ENCODE measurements at places on chromosomes 4 and X. TPM values are rescaled to one million over a fixed set of nuclear protein-coding genes. Genes with fewer than 3 reads are reported as not detected.

TLR3 gene
- total RNA-seq: 0.41 TPM

TKTL2 gene
- not detected for total RNA-seq

GRCh38 chr4:11799196-11799595, 370.5 kb upstream of the HS3ST1 start:
- no peak overlapping the region for H3K27ac ChIP-seq
- H3K36me3 ChIP-seq: no peaks in the 10 kb centered on the region
- H3K4me3 ChIP-seq: no peak overlapping the region
- no peak for DNase-seq
- H3K27me3 ChIP-seq: no peaks in the 10 kb centered on the region

ANXA3 gene
- total RNA-seq: 1.5 TPM

XAGE2 gene
- total RNA-seq: not detected

GRCh38 chr4:101178731-101179130, 168.6 kb downstream of the PPP3CA start:
- H3K4me1 ChIP-seq: no peaks in the 10 kb centered on the region
- no peak overlapping the region for H3K4me3 ChIP-seq
- H3K36me3 ChIP-seq: no peaks in the 10 kb centered on the region
- no peak overlapping the region for H3K27ac ChIP-seq
- no peaks in the 10 kb centered on the region for H3K27me3 ChIP-seq

GRCh38 chrX:112636288-112636687, 43.5 kb downstream of the LHFPL1 start:
- no peaks in the 10 kb centered on the region for H3K4me1 ChIP-seq
- no peak for DNase-seq
- H3K36me3 ChIP-seq: no peaks in the 10 kb centered on the region
- H3K27ac ChIP-seq: no peak overlapping the region
- no peaks in the 10 kb centered on the region for H3K27me3 ChIP-seq
- no peak overlapping the region for H3K4me3 ChIP-seq

- no peak for DNase-seq
- H3K27ac ChIP-seq: no peak overlapping the region
These were observed 88.5 kb downstream of the PDS5A start for GRCh38 chr4:39889226-39889625.

- H3K27me3 ChIP-seq: no peaks in the 10 kb centered on the region
- H3K4me1 ChIP-seq: no peaks in the 10 kb centered on the region
- no peak overlapping the region for H3K27ac ChIP-seq
- no peaks in the 10 kb centered on the region for H3K36me3 ChIP-seq
- no peak for DNase-seq
These were observed 208.1 kb downstream of the FBXW7 start for GRCh38 chr4:152327606-152328453.

DNA sequence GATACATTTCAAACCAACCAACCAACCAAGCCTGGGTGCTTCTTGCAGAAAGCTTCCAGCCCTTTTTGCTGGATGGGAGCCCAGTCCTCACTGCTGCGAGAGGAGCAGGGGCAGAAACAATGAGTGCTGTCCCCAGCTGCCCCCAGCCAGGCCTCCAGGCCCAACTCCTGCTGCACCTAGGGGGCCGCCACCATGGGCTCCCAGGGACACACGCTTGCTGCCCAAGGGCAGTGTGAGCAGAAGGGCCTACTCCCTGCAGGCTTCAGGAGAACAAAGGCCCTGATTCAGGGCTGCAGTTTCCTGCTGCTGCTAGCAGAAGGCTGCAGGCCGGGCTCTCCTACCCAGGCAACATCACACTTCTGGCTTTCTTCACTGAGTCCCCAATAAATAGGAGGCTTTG, 37.7 kb upstream of the ENPP6 start:
- no peaks in the 10 kb centered on the region for H3K27me3 ChIP-seq
- no peak overlapping the region for H3K4me3 ChIP-seq
- H3K36me3 ChIP-seq: no peaks in the 10 kb centered on the region

- H3K27me3 ChIP-seq: no peaks in the 10 kb centered on the region
- DNase-seq: no peak
- no peaks in the 10 kb centered on the region for H3K4me1 ChIP-seq
- no peak overlapping the region for H3K4me3 ChIP-seq
- no peaks in the 10 kb centered on the region for H3K36me3 ChIP-seq
- H3K27ac ChIP-seq: no peak overlapping the region
These were observed 32.5 kb upstream of the FGFR3 start for GRCh38 chr4:1760521-1761071.

USP26 gene
- not detected for total RNA-seq

GRCh38 chrX:100315566-100315965, 94.5 kb downstream of the PCDH19 start:
- no peak for DNase-seq
- H3K4me1 ChIP-seq: no peaks in the 10 kb centered on the region
- no peak overlapping the region for H3K4me3 ChIP-seq
- H3K27me3 ChIP-seq: no peaks in the 10 kb centered on the region

UGT2A1 gene
- total RNA-seq: not detected

GRCh38 chr4:40931238-40931637, 181.5 kb downstream of the NSUN7 start:
- no peaks in the 10 kb centered on the region for H3K36me3 ChIP-seq
- H3K27ac ChIP-seq: no peak overlapping the region
- no peaks in the 10 kb centered on the region for H3K27me3 ChIP-seq
- no peak overlapping the region for H3K4me3 ChIP-seq
- DNase-seq: no peak

CLNK gene
- not detected for total RNA-seq

- H3K27me3 ChIP-seq: no peaks in the 10 kb centered on the region
- no peak for DNase-seq
- no peak overlapping the region for H3K4me3 ChIP-seq
These were observed 14.1 kb downstream of the F9 start for GRCh38 chrX:139544591-139544990.

- H3K27ac ChIP-seq: no peak overlapping the region
- no peaks in the 10 kb centered on the region for H3K36me3 ChIP-seq
- DNase-seq: no peak
- no peak overlapping the region for H3K4me3 ChIP-seq
- H3K27me3 ChIP-seq: no peaks in the 10 kb centered on the region
These were observed 174.8 kb upstream of the GLRA2 start for GRCh38 chrX:14354521-14354920.

- H3K4me3 ChIP-seq: no peak overlapping the region
- H3K27ac ChIP-seq: no peak overlapping the region
- DNase-seq: no peak
- H3K27me3 ChIP-seq: no peaks in the 10 kb centered on the region
- H3K36me3 ChIP-seq: no peaks in the 10 kb centered on the region
- H3K4me1 ChIP-seq: no peaks in the 10 kb centered on the region
These were observed 547.0 kb upstream of the POU3F4 start for GRCh38 chrX:82961129-82961528.

CCSER1 gene
- total RNA-seq: 0.05 TPM

GRCh38 chrX:134460862-134461220, 876 bp downstream of the HPRT1 start:
- no peaks in the 10 kb centered on the region for H3K36me3 ChIP-seq
- H3K27ac ChIP-seq: peak overlapping the region; percentile 74
- no peaks in the 10 kb centered on the region for H3K27me3 ChIP-seq
- peaks cover 5% of the 10 kb centered on the region for H3K4me1 ChIP-seq

RAP2C gene
- total RNA-seq: 36.2 TPM

DNA sequence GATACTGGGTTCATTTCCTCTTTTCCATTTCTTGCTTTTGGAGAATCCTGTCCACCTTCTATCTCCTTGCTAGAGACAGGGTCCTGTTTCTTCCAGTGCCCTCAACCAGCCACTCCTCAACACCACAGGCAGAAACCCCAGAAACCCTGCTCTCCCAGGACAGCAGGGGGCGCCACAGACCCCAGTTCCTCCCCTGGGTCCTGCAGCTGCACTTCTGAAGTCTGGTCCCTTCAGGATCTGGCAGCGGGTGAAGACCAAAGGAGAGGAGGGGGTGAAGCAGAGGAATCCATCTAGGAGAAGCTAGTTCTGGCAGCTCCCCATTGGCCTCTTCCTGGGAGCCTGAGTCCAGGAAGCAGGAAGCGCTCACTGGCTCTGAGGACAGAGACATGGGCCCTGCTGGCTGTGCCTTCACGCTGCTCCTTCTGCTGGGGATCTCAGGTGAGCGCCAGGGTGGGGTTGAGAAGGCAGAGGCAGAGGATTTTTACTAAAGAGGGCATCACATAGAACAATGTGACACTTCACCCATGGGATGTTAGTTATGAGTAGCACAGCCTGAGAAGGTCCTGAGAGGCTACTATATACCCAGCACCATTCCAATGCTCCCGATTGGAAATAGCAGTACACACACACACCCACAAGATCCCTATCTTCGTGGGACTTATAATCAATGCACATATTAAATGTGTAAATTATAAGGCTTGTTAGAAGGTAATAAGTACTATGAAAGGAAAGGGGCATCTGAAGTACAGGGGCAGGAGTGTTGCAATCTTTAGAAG, at the start of gene PRSS48:
Gene PRSS48 (plus strand): TSS at position 375 of the 776 bp plus-strand sequence. CDS start 12 bp downstream, at position 387.
- no peak within 1 kb of the TSS for H3K4me3 ChIP-seq
- no peaks in the 10 kb centered on the region for H3K4me1 ChIP-seq
- peak; percentile 17 for DNase-seq
- H3K27me3 ChIP-seq: no peaks in the 10 kb centered on the region
- H3K27ac ChIP-seq: no peak within 1 kb of the TSS

DNA sequence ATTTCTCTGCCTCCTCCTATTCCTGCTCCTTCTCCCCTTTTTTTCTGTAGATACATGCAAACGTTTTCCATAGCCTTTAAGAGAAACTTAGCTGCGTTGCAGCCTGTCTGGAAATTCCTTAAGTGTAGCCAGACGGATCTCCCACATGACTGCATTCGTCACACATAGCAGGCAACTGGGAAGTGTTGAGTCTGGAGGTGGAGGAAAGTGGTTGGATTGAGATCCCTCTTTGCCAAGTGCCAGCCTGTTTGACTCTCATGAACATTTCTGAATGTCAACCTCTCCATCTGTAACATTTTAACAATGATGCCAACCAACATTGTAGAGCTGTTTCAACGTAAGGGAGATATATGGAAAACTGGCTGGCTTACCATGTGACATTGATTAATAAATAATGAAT, 45.1 kb upstream of the FAM9A start:
- no peaks in the 10 kb centered on the region for H3K36me3 ChIP-seq
- H3K4me1 ChIP-seq: no peaks in the 10 kb centered on the region
- H3K27me3 ChIP-seq: no peaks in the 10 kb centered on the region
- DNase-seq: no peak
- no peak overlapping the region for H3K4me3 ChIP-seq
- H3K27ac ChIP-seq: no peak overlapping the region

GRCh38 chrX:150063138-150063518, 124.8 kb upstream of the EOLA2 start:
- no peak overlapping the region for H3K4me3 ChIP-seq
- no peaks in the 10 kb centered on the region for H3K27me3 ChIP-seq
- DNase-seq: no peak
- H3K36me3 ChIP-seq: no peaks in the 10 kb centered on the region

GRCh38 chr4:168710353-168710946, 213.6 kb downstream of the PALLD start:
- H3K27ac ChIP-seq: no peak overlapping the region
- H3K36me3 ChIP-seq: no peaks in the 10 kb centered on the region
- H3K4me1 ChIP-seq: no peaks in the 10 kb centered on the region
- no peak overlapping the region for H3K4me3 ChIP-seq
- no peaks in the 10 kb centered on the region for H3K27me3 ChIP-seq
- DNase-seq: peak; percentile 27

ANK2 gene
- total RNA-seq: 5.5 TPM

RAB40A gene
- total RNA-seq: 0.26 TPM

- H3K36me3 ChIP-seq: no peaks in the 10 kb centered on the region
- H3K4me1 ChIP-seq: no peaks in the 10 kb centered on the region
- H3K27ac ChIP-seq: no peak overlapping the region
- H3K27me3 ChIP-seq: no peaks in the 10 kb centered on the region
- DNase-seq: peak; percentile 35
- H3K4me3 ChIP-seq: no peak overlapping the region
These were observed 24.4 kb downstream of the TXK start for GRCh38 chr4:48109413-48110263.

BGN gene
- 2.9 TPM for total RNA-seq

ZNF711 gene
- total RNA-seq: 3.1 TPM

DNA sequence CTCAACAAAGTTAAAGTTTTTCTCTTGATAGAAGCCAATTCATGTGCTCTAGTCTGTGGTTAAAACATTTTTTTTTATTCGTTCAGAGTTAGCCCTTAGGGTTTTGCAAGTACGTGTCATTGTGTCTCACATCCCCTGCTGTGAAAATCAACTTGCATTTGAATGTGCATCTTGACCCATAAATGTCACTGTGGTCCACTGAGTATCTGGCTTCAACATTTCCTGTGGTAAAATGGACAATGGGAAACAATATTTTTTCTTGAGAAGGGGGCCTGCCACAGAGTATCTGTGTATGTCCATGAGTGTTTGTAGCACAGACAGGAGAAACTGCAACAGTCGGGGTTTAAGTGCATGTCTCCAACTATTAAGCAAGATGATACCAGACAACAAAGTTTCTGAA, 554.8 kb upstream of the TENM3 start:
- no peak for DNase-seq
- no peaks in the 10 kb centered on the region for H3K4me1 ChIP-seq

- no peak overlapping the region for H3K4me3 ChIP-seq
These were observed 181.4 kb upstream of the HCCS start for GRCh38 chrX:10929747-10930146.

SLC38A5 gene
- 1.1 TPM for total RNA-seq

- no peaks in the 10 kb centered on the region for H3K4me1 ChIP-seq
- H3K36me3 ChIP-seq: no peaks in the 10 kb centered on the region
- H3K27ac ChIP-seq: no peak within 1 kb of the TSS
- H3K27me3 ChIP-seq: no peaks in the 10 kb centered on the region
These were observed at the start of gene ARHGAP6 for GRCh38 chrX:11665168-11666111. Gene ARHGAP6 (minus strand): TSS chrX:11665920. CDS start chrX:11664828, 1,092 bp downstream.

BCOR gene
- 48.3 TPM for total RNA-seq
